ENCODE measurements at places on chromosomes 4 and X.

DNA sequence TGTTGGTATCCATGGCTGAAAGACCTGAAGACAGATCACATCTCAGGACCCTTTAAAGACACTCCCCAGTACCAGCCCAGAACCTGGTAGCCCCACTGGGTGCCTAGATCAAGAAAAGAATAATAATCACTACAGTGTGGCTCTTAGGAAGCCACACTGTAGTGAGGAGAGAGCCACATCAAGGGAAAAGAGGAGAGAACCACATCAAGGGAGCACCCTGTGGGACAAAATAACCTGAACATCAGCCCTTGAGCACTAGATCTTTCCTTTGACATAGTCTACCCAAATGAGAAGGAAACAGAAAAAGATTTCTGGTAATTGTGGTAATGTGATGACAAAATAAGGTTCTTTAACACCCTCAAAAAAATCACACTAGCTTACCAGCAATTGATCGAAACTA is 15.3 kb downstream of the RTL3 start:
- no peak for DNase-seq

DNA sequence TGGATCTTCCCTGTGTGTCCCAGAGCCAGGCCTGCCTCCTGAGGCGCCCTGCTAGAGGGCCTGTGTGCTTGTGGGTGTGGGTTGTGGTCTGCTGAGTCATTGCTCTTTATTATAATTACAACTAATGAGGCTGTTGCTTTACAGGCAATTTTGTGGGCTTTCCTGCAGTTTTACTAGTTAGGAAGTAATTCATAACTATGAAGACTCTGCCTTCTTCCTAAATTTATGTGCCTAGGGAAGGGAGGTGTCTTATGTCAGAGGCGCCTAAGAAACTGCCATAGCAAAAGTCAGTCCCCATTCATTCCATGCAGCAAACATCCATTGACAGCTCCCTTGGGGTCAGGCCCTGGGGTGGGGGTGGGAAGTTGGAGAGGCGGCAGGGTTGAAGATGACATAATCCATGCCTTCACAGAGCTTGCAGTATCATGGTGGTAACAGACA is 359.2 kb downstream of the IDS start:
- no peak for DNase-seq

- no peak for DNase-seq
These were observed 46.5 kb upstream of the PGRMC1 start for GRCh38 chrX:119189595-119189994.

DNA sequence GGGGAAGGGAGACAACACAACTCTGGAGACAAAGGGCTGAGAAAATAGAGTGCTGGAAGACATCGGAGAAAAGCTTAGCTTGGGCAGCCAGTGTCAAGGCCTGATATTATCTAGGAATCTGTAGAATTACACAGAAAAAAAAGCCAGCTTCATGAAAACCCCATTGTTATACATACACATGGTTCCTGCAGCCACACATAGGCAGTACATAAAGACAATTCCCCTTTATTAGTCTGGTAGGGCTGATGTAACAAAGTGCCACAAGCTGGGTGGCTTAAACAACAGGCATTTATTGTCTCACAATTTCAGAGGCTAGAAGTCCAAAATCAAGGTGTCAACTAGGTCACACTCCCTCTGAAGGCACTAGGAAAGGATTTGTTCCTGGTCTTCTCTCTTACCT is 503.5 kb downstream of the MID1IP1 start:
- DNase-seq, result no peak

- no peak for DNase-seq
These were observed 149.2 kb upstream of the ANKRD50 start for GRCh38 chr4:124861761-124862160.

DNA sequence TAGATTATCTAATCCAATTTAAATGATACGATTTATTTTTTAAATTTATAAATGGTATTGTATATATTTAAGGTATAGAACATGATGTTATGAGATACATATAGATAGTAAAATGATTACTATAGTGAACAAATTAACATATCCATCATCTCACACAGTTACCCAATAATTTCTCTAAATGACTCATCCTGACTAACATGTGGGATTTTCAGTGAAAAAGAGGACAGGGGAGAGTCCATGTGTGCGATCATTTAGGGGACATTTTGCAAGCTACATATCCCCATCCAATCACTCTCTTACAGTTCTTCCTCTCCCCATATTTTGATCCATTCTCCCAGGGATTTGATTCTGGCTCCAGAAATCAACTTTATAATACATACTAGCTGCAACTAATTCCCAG is 88.2 kb downstream of the ABCB7 start:
- DNase-seq, result no peak

- DNase-seq, result no peak
These were observed 261.8 kb upstream of the TAPT1 start for GRCh38 chr4:16488084-16488483.

- DNase-seq, result no peak
These were observed 126.9 kb downstream of the CBLL2 start for GRCh38 chrX:22399437-22400192.

- no peak for DNase-seq
These were observed 80.1 kb downstream of the RS1 start for GRCh38 chrX:18591834-18592233.

- DNase-seq, result no peak
These were observed 167.6 kb upstream of the CXorf66 start for GRCh38 chrX:140132937-140133336.
